Calu3 (cell line): ENCODE measurements at places on chromosomes 16 and 17.

DNA sequence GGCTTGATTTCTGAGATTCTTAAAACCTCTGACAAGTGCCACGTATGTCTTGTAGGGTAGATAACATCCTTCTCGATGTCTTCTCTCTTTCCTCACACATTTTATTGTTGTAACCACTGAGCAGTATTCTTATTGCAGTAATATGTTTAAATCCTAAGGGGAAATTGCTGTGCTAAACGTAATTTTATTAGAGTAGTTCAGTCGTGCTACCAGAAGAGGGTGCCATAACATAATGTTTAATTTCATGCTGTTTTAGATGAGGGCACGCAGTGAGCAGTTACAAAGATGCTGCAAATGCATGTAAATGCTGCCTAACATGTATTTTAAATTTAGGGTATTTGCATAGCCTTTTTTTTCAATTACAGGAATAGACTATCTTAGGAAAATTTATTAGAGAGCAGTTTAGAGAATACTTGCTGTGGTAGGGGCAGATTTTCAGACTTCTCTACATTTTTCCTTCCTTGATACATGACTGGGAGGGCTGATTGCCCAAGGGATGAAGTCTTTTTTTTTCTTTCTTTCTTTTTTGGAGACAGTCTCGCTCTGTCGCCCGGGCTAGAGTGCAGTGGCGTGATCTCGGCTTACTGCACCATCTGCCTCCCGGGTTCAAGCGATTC is 51.7 kb downstream of the GAN start:
- peak; percentile 36 for DNase-seq

DNA sequence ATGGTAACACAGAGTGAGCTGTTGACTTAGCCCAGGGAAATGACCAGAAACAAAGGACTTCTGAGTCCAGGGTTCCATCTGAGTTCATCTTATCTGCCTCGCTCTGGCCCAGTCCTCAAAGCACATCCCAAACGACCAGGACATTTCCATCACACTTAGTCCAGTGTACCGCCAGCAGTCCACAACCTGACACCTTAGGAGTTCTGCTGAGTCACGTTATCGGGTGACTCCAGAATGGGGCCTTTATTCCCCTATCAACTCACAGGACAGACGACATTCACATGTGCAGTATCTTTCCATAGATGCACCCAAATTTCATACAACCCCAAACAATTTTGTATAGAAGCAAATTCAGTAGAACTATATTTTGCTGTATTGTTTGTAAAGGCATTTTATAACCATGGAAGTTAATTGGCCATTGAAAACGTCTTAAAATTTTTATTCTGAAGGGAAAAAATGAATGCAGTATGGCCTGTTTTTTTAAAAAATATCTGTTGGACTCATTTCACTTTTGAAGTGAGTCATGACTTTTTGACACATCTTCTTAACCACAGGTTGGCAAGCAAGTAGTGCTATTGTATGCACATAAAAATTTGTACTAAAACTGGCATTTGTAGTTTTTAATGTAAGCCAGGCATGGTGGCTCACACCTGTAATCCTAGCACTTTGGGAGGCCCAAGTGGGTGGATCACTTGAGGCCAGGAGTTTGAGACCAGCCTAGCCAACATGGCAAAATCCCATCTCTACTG is 46.3 kb downstream of the ZNF18 start:
- no peak for DNase-seq

DNA sequence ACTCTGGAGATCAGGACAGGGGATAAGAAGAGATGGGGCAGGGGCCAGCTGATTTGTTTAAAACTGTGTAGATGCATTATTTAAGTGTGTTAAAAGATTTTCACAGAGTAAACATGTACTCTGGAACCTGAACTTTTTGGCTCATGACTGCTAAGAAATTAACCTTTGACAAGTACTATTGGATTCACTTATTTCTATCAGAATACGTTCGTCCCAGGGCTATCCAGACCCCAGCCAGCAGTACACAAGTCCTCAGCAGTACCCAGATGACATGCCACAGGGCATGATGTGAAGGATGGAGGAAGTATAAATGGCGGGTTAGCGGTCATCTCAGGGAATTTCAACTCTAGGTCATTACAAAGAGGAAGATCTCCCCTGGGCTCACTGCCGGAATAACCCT is 253.7 kb downstream of the STX8 start:
- no peak for DNase-seq

GRCh38 chr17:9487406-9487805 is 88.2 kb downstream of the STX8 start:
- DNase-seq, result no peak

DNA sequence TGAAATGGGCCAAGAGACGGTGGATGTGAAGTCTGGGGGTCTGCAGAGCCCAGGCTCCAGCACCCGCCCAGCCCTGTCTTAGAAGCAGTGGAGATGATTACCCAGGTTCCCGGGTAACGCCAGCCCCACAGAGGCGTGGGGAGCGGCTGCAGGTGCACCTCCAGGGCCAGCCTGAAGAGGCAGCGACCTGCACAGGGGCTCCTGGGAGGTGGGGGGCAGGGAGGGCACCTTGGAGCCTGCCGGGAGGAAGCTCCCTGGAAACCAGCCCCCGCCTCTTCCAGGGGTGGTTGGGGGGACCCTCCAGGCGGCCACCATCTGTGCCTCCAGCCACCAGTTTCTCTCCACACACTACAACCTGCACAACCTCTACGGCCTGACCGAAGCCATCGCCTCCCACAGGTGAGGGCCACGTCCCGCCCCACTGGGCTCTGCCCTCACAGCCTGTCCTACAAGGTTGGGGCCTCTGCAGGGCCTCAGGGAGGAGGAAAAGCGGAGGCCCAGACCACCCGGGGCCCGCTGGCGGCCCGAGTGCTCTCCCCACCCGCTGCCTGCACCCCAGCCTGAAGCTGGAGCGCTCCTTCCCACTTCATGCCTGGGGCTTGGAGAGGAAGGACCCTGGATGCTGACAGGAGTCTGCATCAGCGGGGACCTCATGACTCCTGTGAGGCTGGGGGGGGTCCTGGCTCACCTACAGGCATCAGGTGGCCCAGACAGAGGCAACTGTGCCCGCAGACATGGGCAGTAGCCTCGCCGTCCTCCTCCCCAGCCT is 10.5 kb downstream of the GAA start:
- no peak for DNase-seq

DNA sequence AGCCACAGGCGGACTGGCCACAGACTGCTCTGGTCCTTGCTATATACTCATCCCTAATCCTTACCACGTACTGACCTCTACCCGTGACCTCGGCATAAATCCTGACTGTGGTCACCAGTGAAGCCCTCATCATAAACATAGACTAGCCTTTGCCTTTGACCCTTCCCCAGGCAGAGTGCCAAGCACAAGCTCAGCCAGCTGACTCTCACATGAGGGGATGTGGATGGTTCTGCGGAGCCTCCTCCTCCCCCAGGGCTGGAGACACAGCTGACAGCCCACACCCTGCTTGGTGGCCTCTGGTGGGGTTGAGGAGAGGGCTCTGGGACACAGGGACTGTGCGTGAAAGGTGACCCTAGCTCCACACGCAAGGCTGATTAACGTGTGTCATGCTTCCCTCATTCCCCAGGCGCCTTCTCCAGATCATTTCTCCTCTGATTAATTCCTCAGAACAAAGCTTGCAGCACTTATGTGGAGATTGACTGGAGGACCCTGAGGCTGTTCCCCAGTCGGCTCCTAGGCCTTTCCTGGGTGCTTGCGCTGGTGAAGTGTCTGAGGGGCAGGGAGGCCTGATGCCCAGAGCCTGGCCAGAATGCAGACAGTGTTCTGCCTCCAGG is 241.5 kb upstream of the NLRP1 start:
- no peak for DNase-seq

GRCh38 chr17:66420961-66421371 is 118.6 kb downstream of the PRKCA start:
- DNase-seq, result peak; percentile 23

GRCh38 chr16:4138713-4139112 is 22.5 kb upstream of the ADCY9 start:
- no peak for DNase-seq

DNA sequence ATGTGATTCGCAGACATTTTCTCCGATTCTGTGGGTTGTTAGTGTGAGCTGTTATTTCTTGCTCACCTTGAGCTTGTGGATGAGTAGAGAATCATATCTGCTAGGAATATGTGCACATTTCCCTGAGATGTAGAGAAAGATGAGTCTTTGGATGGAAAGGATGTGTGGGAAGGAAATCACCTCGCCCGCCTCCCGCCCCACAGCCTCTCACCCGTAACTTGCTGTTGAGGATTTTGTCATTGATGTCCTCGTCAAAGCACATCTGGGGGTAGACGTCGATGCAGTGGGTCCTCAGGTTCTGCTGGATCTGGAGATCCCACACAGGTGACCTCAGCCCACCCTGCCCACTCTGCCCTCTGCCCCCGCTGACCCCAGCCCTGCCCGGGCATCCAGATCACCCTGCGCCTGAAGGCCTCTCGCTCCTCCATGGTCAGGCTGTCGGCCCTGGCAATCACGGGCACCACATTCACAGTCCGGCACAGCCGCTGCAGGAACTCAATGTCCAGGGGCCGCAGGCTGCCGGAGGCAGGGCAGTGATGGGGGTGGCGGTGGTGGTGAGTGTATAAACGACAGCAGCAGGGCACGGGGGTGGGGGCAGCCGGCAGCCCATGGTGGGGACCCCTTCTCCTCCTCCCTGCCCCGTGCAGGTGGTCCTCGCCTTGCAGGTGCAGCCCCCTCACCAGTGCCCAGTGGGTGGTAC is 4.7 kb downstream of the SEPTIN12 start:
- no peak for DNase-seq

DNA sequence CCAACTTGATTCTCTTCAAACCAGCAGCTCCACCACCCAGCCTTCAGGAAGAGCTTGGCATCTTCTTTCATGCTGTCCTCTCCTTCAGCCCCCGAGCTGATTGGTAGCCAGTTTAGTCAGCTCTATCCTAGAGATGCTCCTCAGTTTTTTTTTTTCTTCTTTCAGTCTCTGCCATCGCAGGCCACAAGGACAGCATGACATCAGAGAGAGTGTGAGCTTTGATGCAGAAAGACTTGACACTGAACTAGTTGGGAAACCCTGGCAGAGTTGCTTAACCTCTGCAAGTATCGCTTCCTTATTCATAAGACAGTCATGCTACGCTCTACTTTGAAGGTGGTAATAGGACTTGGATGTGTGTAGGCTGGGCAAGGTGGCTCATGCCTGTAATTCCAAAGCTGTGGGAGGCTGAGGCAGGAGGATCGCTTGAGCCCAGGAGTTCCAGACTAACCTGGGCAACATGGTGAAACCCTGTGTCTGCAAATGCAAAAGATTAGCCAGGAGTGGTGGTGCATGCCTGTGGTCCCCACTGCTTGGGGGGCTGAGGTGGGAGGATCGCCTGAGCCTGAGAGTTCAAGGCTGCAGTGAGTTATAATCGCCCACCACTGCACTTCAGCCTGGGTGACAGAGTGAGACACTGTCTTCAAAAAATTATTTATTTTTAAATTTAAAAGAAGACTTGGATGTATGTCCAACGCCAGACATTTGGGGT is 2.6 kb downstream of the CD300LB start:
- DNase-seq, result no peak

- no peak for DNase-seq
Observed at GRCh38 chr17:17129466-17129865, 76.7 kb downstream of the PLD6 start.

- peak; percentile 91 for DNase-seq
Observed at GRCh38 chr17:38608648-38609047, 2.9 kb upstream of the SRCIN1 start.

DNA sequence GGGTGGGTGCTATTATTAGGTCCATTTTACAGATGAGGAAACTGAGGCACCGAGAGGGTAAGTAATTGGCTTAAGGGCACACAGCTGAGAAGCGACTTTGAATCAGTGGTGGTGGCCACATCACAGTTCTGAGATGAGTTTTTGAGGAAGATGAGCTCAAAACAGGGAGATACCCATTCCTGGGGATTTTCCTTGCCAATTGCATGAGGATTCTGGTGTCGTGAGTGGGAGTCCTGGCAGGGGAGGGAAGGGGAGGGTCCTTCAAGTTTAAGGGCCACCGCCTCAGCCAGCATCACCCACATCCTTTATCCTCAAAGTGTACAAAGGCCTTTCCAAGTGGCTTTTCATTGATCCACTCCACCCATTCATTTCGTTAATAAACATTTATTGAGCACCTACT is 45.3 kb downstream of the IL21R start:
- no peak for DNase-seq

DNA sequence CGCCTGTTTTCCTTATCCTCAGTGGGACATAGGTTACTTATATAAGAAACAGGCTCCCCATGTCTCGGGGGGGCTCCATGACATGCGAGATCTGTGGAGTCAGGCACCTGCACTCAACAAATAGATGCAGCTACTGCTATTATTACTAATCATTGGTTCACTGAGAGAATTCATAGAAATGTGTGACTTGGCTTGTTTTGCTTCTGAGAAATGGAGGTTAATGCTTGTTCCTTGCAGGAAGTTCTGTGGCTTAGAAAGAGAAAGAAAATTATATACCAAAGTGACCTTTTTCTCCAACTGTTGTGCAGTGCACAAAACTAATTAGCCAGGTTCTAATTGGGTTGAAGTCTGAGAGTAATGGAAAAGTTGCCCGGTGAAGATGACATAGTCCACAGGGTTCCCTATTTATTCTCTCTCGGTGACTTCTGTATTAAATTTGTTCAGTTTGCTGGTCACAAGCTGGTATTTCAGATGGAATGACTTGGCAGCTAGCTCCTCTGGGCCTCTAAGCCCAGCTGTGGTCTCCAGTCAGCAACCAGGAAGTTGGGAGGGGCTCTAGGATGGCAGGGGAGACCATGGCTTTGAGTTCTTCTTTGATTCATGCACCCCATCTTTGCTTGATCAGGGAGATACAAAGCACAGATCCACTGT is 17.6 kb upstream of the MAF start:
- no peak for DNase-seq

- DNase-seq, result no peak
Observed at GRCh38 chr16:9176547-9177418, 85.3 kb downstream of the HAPSTR1 start.

- DNase-seq, result no peak
Observed at GRCh38 chr17:74644419-74644818, 20.9 kb upstream of the CD300E start.

DNA sequence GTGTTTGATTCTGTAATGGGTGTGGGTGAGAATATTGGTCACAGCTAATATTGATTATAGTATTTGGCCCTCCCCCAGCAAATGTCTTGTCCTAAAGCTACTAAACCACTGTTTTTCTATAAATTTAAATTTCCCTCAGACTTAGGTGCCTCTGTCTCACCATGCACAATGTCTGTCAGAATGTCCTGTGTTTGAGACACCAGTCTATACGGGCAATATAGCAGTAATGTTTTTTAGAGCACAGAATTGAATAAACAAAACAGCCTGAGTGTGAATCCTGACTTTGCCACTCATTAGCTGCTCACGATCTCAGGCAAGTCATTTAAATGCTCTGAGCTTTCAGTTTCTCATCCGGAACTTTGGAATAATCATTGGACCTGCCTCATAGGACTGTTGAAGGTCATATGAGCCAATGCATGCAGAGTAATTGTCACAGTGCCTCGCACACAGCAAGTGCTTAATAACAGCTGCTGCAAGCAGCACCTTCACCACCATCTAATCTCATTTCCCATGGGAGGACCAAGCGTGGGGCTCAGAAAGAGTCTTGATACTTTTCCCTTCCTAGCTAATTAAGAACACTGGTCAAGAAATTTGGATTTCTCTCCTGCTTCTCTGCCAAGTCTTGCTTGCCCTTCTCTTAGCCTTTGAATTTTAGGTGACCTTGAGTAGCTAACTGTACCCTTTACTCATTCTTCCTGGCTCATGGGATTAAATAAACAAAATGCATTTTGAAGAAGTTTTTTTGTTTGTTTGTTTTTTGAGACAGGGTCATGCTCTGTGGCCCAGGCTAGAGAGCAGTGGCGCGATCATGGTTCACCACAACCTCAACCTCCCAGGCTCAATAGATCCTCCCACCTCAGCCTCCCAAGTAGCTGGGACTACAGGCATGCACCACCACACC is 9.8 kb downstream of the HLF start:
- no peak for DNase-seq
